ENCODE measurements at places on chromosomes 11 and 22. TPM values are rescaled to one million over a fixed set of nuclear protein-coding genes. Genes with fewer than 3 reads are reported as not detected.

Gene SCN4B
- total RNA-seq: not detected

Gene OR51V1
- total RNA-seq: not detected

Gene PRR33
- not detected for total RNA-seq

Gene ADM2
- total RNA-seq: 1.8 TPM

Gene TMEM184B
- 32.6 TPM for total RNA-seq

Gene FAM83F
- total RNA-seq: under 0.01 TPM

Gene C11orf87
- not detected for total RNA-seq

Gene TRIM6
- 6.5 TPM for total RNA-seq

Gene HBB
- total RNA-seq: not detected

Gene SCT
- not detected for total RNA-seq

Gene CRACR2B
- 1.9 TPM for total RNA-seq

Gene SULT4A1
- not detected for total RNA-seq

Gene HSCB
- 18.8 TPM for total RNA-seq

Gene CNGA4
- total RNA-seq: under 0.01 TPM

Gene IGLL1
- not detected for total RNA-seq

Gene KRTAP5-2
- not detected for total RNA-seq

Gene UCP3
- total RNA-seq: 0.11 TPM

Gene VSIG10L2
- total RNA-seq: 0.22 TPM

Gene CEP164
- total RNA-seq: 48.1 TPM

Gene GAS2L1
- 12.6 TPM for total RNA-seq

Measured in uterine smooth muscle cell (primary cell).